ENCODE measurements at places on chromosomes 13 and 19.

DNA sequence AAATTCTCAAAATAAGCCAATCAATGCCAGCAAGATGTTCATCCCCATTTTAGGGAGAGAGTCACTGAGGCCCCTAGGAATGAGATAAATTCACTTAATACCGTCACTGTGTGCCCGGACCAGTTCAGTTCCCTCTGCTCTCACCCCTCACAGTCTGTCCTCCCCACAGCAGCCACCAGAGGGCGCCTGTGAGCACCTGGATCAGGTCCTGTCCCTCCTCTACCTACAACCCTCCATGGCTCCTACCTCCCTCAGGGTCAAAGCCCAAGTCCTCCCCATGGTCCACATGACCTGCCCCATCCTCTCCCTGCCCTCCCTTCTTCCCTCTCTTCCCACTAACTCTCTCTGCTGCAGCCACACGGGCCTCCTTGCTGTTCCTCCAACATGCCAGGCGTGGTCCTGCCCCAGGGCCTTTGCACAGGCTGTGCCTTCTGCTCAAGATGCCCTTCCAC, 42.0 kb upstream of the NFIC start:
- DNase-seq: peak; percentile 83

DNA sequence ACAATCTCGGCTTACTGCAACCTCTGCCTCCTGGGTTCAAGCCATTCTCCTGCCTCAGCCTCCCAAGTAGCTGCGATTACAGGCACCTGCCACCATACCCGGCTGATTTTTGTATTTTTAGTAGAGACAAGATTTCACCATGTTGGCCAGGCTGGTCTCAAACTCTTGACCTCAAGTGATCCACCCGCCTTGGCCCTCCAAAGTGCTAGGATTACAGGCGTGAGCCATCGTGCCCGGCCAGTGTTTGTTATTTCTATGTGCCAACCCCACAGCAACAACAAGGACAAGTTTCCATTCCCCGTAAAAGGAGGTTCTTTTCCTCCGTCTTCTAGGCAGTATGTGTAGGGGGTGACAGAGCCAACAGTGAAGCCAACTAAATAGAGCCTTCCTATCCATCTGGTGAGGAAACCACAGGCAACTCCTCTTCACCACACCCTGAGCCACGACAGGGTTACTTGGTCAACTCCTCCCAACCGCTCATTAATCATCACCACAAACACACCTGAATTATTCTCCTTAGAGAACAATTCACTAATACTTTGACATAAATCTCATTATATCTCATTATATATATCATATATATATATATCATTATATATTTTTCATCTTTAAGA, 25.5 kb downstream of the FOXO1 start:
- peak; percentile 67 for DNase-seq

DNA sequence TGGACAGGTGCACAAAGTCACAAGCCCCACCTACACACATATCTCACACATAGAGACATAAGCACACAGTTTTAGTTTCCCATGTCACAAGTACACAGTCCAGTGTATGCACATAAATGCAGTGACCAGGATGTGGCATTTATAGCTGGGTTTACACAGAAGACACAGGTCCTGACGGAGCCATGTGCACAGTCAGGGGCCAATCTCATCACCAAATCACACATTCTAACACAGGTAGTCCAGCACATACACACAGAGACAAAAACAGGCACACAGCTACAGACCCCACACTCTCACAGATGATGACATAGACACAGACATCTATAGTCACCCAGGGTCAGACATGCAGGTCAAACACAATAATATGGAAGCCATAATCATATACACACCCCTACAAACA, 2.1 kb downstream of the NUMBL start:
- no peak for DNase-seq

GRCh38 chr13:23980160-23980551, 82.9 kb upstream of the C1QTNF9B start:
- peak; percentile 87 for DNase-seq

DNA sequence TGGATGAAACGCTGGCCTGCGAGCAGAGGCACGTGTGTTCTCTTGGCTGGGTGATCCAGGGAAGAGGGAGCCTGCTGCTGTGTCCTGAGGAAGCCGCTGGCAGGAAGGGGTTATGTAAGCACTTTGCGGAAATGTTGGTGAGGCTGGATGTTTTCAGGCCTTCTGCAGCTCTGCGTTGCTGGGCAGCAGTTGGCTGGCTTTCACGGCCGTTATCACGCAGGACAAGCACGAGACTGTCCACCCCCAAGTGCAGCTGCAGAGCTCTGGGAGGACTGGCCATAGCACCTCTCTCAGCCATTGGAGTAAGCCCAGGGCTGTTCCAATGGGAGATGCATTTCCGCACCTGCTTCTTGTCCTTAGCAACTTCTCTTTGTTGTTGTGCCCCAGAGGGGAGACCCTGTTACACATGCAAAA, 146.9 kb upstream of the SOX21 start:
- DNase-seq: no peak

DNA sequence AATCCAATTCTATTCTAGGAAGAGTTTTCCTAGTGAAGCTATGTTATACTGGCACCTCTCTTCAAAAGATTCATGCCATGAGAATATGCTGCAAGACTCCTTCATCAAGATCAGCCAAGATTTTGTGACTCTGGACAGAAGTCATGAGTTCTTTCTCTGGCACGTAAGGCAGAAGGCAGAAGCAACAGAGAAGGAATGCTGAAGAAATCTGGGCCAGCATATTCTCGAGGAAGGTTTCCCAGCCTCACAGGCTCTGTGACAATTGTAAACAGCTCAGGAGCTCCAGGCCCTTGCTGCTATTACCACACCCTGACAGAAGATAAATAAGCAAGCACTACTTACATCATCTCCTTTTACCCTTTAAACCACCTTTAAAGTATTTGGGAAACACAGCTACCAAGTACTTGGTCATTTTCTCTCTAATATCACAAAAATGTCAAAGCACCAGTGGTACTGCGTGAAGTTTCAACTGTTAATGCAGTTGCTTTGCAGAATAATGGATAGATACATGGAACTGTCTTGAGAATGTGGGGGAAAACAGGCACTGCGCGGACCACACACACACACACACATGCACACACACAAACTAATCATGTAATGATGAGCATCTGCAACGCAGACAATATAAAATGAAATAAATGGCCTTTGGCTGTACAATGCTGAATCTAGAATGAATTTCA, 55.4 kb downstream of the INTS6 start:
- no peak for DNase-seq

DNA sequence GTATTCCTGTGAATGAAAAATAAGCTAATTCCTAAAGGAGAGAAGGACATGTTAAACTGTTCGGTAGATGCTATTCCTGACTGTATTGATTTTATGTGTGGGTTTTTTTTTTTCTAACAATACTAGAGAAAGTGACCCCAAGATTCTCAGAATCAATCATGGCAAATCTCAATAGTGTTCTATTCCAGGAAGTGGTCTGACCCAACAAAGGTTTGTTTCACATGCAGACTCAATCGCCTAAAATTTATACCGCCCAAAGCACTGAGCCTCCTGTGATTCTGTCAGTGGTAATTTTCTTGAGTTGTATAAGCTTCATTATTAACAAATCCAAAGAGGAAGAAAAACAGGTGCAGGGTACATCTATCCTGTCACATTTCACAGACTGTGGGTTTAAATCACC, 293.7 kb downstream of the SUCLA2 start:
- DNase-seq: no peak

DNA sequence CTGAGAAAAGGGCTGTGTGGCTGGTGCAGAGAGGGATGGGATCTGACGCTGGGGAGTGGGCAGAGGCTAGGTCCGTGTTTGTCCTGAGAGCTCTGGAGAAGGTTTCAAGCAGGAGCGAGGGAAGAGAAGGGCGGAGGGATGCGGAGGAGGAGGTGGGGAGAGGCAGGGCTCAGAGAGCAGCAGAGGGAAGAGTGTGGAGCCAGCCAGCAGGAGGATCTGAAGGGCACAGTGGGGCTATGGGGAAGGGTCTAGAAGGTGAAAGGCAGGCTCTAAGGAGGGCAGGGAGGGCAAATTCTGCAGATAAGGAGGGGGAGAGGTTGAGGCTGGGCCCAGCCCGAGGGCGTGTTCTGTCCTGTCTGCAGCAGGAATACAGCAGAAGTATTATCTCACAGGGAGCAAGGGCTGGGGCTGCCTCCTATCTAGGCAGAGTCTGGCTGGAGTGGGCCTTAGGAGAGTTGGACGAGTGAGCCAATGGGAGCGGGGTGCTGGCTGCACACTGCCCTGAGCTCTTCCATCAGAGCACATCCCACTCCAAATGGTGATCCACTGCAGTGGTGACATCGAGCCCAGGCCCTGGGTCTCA, 6.1 kb downstream of the AP2A1 start:
- DNase-seq: no peak
